ENCODE measurements at places on chromosomes 3 and 15.

- DNase-seq, result no peak
These were observed 1186.5 kb downstream of the SI start for GRCh38 chr3:163891771-163892170.

DNA sequence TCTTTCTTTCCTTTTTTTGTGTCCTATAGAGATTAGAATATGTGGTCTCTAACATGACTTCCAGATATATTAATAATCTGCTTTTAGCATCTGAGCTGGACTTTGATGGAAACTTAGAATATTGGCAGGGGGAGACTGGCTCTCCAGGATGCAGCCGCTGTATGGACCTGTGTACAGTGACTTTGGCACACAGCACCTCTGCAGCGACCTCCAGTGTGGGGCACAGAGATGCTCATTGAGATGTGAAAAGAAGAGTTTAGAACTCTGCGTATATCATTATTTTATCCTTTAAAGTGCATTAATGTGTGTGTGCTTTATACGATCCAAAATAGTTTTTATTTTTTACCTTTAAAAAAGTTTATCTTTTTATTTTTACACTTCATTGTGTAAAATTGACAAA is 18.3 kb downstream of the CFAP161 start:
- no peak for DNase-seq

DNA sequence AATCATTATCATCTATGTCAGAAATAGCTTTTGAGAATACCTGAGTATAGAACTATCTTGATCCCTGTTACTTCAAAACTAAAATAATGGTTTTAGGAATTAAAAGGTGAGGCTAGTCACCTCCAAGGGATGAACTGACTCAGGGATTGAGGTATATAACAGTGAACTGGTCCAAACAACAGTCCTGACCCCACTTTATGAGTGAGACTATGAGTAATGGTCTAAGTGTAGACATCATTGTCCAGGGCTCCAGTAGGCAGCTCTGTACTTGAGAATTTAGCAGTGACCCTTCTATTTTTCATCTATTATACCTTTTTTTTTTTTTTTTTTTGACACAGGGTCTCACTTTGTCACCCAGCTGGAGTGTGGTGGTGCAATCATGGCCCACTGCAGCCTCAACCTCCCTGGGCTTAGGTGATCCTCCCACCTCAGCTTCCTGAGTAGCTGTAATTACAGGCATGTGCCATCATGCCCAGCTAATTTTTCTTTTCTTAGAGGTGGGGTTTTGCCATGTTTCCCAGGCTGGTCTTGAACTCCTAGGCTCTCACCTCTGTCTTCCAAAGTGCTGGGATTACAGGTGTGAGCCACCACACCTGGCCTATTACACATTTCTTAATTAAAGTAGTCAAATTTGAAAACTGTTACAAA is 36.3 kb downstream of the MLH1 start:
- DNase-seq, result no peak

DNA sequence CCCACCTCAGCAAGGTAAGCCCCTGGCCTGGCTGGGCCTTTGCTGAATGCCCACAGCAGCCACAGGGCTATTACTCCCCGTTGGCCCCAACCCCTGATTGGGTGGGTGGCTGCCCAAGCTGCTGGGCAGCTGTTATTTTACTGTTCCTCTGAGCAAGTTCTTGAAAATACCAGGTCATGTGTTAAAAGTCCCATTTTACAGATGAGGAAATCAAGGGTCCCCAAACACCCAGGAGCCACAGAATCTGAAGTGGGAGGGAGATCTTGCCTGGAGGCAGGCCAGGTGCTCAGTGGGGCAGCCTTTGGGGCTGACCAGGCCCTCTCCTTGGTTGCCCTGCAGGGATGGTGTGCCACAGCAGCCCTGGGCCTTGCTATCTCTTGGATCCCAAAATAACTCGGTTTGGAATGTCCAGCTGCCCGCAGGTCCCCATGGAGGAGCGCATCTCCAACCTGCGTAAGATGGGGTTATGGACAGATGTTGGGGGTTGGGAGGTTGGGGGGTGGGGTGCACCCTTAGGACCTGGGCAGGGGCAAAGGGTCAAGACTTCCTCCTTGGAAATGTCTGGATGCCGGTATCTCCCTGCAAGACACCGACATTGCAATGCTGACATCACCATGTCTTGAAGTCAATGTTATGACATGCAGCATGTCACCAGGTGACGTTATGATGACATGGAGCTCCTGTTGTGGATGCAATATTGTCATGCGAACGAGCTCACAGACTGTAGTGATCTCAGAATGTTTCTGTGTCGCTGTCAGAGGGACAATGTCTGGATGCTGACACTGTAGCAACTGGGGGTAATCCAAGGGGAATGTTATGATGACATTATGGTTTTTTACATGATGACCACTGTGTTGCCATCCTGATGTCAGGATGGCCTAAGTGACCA is 13.3 kb upstream of the CSPG4 start:
- no peak for DNase-seq

DNA sequence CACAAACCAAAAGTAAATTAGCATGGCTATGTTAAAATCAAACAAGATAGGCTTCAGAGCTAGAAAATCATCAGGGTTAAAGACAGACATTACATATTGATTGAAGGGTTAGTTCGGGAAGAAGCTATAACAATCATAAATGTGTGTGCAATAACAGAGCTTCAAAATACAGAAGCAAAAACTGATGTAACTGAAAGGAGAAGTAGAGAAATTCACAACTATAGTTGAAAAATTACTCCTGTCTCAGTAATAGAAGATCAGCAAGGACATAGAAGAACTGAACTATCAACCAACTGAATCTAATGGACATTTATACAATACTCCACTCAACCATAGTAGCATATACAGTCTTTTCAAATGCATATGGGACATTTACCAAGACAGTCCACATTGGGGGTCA is 59.4 kb downstream of the MCTP2 start:
- no peak for DNase-seq

DNA sequence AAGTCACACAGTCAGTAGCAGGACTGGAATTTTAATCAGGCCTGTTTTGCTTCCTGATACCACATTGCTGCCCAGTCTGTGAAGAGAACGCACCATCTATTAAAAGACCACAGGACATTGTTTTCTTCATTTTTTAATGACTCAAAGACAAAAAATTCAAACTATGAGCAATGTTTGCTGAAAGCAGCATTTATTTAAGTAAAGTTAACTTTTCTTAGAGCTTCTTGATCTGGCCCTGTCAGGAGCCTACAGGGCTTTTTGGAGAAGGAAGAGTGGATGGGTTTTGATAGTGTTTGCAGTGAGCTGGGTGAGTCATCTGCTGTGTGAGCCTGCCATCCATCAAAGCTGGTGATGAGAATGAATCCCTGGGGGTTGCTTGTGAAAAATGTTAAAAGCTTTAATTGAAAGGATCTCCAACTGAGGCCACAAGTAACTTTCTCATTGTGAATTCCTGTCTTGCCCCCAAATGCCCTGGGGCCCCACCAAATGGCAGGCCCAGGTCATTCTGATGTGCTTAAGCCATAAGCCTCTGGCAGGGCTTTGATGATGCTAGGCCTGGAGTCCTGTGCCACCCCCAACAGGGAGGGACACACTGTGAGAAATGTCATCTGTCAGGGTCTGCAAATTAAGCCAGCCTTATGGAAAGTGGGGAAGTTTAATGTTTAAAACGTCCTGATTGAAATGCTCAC is 136.2 kb upstream of the PFN2 start:
- DNase-seq, result no peak

DNA sequence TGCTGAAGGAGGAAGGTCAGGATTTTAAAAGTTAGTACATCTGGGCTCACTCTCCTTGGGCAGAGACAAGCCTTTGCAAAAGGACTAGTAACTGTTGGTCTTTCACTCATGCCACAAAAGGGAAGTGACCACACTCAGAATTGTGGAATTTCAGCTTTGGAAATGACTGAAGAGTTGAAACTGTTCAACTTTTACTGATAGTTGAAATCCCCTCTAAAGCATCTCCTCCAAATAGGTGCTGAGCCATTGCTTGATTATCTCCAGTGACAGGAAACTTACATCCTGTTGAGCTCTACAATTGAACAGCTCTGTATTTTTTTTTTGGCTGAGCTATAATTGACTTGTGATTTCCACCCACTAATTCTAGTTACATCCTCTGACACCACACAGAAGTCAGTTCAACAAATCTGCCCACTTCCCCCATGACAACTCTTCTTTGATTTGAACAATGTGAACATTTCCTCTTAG is 254.8 kb upstream of the TPRG1 start:
- no peak for DNase-seq

GRCh38 chr15:47917881-47918280 is 200.6 kb downstream of the SEMA6D start:
- DNase-seq, result no peak

- no peak for DNase-seq
These were observed 588.0 kb downstream of the SQOR start for GRCh38 chr15:46222826-46223225.

DNA sequence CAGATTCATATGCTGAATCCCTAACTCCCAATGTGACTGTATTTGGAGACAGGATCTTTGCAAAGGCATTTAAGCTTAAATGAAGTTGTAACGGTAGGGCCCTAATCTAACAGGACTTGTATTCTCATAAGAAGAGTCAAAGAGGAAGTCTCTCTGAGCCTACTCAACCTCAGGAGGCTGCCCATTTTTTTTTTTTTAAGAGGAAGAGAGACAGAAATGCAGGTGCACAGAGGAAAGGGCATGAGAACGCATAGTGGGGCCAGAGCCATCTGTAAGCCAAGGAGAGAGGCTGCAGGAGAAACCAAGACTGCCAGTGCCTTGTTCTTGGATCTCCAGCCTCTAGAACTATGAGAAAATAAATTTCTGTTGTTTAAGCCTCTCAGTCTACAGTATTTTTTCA is 28.4 kb downstream of the ZNF860 start:
- no peak for DNase-seq

DNA sequence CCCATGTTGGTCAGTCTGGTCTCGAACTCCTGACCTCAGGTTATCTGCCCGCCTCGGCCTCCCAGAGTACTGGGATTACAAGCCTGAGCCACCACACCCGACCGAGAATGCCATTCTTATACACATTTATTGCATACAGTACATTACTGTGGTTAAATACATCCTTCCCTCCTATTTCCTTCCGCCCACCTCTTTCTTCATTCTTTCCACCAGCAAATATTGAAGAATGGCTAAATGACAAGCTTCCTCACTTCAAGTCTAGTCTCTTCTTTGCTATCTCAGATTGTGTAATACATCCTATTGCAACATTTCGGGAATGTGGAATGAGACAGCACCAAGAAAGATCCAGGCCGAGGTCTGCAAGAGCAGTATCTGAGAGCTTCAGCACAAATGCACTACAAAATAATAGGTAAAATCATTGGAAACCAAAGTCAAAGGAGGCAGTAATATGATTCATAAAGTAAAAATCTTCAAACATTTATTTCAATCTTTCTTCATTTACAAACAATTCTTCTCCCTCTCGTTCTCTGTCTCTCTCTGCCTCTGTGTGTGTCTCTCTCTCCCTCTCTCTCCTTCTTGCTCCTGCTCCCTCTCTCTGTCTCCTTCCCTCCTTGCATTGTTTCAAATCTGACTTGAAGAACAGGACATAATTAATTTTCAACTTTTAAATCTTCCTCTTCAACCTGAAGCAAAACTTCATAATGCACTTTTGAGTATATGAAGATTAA is 94.7 kb upstream of the TGFBR2 start:
- DNase-seq, result no peak

Data from amygdala (tissue), 56 donors.